Ureter (tissue), 1 donor: ENCODE measurements at places on chromosomes 5 and 9.

DNA sequence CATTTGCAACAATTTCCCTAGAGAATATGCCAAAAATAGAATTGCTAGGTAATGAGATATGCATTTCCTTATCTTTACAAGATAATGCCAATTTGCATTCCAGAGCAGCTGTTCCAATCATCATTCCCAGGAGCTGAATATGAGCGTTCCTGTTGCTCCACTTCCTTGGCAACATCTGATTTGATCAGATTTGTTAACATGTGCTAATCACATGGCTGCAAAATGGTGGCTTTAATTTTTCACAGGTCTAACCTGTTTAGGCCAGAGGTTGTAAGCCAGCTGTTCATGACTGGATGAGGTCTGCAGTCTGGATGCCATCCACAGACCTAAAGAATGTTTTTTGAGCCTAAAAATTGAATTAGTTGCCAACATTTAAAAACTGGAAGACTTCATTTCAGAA, 220.7 kb upstream of the IL12B start:
- DNase-seq, result no peak

GRCh38 chr5:36066540-36067210, at the start of gene UGT3A2:
Gene UGT3A2, minus strand, starts transcription at chr5:36066882. Its CDS starts 93 bp downstream, at chr5:36066789.
- no peak for DNase-seq

DNA sequence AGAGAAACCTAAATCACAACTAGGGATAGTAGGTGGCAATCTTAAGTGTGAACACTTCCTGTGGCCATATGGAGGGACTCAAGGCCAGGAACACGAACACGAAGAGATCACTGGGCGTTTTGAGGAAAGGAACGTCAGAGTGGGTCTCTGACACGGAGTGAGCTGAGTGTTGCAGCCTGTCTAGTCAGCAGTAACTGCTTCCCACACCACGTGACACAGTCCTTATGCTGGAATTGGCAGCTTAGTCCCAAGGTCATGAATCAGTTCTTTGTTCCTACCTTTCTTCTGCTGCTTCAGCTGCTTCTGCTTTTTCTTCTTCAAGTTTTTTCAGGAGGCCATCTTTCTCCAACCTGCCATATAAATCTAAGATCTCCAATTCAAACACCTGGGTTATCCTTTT, 18.2 kb downstream of the SPACA9 start:
- no peak for DNase-seq

- no peak for DNase-seq
Measured at GRCh38 chr5:158802941-158803341, 296.8 kb downstream of the EBF1 start.

DNA sequence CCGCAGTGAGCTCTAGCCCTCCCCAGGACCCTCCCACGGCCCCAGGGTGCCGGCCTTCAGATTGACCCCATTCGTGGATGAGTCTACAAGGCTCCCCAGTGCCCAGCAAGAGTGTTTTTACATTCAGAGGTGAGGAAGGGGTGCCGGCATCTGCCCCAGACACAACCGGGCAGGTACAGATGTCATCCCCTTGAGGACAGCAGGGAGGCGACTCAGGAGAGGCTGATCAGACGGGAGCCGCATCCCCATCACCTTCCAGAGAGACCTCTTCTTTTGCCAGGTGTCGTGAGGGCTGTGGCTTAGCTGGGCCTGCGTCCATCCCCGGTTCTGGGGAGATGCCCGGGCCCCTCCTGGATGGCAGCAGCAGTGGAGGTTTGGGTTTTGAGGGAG, 4.3 kb upstream of the LRRC14B start:
- no peak for DNase-seq

- no peak for DNase-seq
Measured at GRCh38 chr5:65307931-65308330, 173.8 kb downstream of the ADAMTS6 start.

DNA sequence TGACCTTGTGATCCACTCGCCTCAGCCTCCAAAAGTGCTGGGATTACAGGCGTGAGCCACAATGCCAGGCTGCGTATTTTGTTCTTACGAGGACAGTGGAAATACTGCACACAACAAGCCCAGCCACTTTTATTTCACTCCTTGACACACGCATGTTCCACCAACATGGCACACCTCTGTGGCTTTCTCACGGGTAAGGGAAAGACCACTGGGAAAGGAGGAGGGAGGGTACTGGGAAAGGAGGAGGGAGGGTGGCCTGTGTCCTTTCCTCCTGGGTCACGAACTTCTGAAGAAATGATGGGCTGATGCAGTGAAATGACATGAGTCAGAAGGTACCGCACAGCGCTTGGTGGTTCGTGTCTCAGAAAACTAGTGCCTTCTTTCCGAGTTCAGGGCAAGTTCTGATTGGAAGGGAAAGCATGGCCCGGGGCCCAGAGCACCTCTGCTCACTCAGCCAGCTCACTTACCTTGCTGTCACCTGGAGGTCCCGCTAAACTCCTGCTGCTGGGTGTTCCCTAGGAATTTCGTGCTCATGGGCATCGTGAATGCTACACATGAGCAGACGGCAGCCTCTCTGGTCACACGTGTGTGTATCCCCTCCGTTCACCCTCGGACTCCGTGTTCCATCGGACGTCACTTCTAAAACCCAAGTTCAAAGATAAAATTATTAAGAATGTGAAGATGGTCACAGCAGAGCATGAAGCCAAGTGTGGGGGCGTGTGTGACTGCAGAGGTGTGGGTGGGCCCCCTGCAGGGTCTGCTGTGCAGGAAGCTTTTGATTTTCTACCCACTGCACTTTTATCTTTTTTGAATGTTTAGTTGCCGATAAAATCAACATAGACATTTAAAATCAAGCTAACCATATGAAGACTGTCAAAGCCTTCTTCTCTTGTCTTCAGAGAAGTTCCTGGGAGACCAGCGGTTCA, 42.9 kb downstream of the LAMC3 start:
- no peak for DNase-seq
